ENCODE measurements at places on chromosomes 1 and 21. TPM values are rescaled to one million over a fixed set of nuclear protein-coding genes. Genes with fewer than 3 reads are reported as not detected.

PRMT6 gene
- 21.6 TPM for total RNA-seq

SYNC gene
- total RNA-seq = not detected

OR6K3 gene
- total RNA-seq = not detected

GRCh38 chr1:203534526-203534925 is 40.6 kb downstream of the OPTC start:
- no peak for DNase-seq

GRCh38 chr1:165481820-165482532 is 37.0 kb upstream of the RXRG start:
- DNase-seq = no peak
